ENCODE measurements at places on chromosomes 16 and 17.

DNA sequence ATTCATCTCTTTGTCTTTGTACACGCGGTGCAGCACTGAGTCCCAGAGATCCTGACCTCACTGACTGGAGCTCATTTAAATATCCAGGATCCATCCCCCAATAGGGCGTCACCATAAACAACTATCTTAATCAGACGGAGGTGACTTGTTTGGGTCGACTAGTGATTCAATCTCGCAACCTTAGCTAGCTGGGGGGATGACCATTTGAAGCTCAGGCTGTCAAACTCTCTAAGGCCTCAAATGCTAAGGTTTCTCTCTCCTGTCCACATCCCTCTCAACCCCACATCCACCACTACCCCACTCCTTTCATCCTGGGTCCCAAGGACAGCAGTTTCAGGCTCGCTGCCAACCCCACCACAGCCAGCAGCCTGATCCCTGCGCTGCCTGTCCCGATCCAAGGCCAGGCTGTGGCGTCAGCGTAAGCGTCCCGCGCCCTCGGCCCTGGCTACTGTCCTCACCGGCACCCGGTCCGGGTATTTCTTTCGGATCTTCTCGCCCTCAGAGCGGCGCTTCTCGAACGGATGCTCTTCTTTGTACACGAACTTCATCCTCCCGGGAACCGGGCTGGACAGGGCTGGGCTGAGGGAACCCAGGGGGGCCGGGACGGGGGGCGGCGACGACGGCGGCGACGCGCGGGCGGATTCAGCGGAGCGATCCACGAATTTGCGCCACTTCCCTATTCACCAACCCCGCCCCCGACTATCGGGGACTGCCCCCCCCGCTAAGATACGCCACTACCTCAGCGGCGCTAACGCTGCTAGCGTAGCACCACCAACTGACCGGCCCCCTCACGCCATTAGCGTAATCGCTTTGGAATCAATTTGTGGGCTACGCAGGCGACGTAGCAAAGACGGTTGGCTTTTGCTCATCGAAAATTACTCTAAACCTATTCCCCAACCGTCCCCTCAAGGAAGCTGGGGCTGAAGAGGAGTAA, at the start of gene GABARAP:
Gene GABARAP, minus strand, starts transcription at position 667 of the 934 bp plus-strand sequence. Its CDS starts 119 bp downstream, at position 548.
- DNase-seq: peak; percentile 89

- DNase-seq: no peak
Measured at GRCh38 chr17:1294157-1294717, 14.8 kb downstream of the TRARG1 start.

- DNase-seq: no peak
Measured at GRCh38 chr17:2094891-2095535, 40.1 kb downstream of the HIC1 start.

DNA sequence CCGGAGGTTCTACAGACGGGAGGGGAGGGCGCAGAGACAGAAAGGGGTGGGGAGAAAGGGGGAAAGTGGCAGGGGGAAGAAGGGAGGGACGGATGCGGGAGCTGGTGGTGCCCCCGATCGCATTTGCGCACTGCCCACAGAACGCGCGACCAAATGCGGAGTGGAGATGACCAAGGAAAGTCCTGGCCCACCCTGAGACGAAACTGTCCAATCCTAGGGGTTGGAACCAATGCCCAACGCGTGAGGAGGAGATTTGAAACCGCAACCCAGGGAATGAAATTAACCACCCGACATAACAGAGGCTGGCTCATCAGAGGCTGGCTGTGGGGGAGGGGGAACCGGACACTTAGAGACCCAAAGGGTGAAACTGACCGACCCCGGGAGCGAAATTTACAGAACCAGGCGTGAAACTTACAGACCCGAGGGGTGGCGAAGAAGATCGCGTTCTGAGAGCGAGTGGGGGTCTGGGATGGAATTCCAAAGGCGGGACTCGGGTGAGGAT, 1.4 kb downstream of the HES7 start:
- no peak for DNase-seq

DNA sequence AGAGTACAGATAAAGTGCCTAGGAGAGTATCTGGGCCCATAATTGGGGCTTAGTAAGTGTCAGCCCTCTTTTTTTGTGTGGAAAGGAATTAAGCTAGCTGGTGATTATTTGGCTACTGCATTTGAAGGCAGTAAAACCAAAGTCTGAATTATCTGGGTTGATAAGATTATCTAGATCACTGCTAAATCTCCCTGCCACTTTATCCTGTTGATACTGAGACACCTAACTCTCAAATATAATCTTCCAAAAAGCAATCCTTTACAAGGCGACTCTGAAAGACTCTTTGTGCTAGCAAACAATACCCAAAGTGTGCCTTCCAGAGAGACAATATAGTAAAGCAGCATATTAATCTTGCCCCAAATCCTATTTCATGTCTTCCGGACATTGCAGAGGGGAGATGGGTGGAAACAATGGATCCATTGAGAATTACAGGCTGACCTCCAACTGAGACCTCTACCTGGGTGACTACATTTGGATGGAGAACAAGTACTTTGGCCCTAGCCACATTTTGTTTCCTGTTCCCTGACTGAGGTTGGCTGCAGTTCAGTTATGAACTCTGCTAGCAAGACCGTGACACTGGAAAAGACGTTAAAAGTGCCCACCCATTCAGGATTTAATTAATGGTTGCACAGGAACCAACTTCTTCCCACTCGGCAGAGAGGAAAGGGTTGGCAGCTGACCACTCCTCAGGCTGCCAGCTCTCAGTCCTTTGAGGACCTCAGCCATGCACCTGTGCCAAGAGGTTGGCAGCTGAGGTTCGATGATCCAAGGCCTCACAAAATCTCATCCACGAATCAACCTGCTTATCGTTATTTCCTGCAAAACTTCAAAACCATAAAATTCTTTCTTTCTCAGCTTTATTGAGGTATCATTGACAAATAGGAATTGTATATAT, 72.6 kb downstream of the SYCE1L start:
- DNase-seq: no peak

GRCh38 chr17:42276609-42277341, 584 bp upstream of the STAT5B start:
- peak; percentile 39 for DNase-seq

DNA sequence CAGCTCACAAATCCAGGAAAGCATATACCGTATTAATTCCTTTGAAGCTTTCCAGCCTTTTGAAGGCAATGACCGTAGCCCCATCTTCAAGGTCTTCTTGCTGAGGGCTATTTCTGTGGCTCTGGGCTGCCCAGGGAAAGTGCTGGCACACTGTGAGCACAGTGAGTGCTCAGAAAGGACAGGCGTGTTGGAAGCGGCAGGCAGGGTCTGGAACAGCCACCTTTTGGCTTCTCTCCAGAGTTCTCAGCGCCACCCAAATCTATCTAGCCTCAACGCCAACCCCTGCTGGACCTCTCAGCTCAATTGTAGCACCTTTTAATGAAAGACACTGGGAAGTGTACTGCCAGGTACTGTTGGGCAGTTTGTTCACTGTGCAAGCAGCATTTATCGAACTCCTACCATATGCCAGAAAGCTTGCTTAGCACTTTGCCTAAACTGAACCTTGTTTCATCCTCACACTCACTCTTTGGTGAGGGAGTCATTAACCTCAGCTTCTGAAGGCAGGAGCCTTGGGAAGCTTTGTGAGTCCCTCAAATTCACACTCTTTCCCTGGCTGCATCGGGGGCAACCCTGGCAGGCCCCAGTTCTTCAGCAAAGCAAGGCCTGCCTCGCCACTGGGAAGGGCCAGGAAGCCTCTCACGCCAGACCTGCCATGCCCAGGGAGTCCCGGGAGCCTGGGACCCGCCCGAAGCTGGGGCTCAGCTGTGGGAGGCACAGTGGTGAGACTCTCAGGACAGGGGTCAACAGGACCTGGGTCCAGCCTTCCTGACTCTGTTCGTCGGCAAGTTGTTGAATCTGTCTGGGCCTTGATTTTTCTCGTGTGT, 13.5 kb upstream of the CIBAR2 start:
- no peak for DNase-seq

DNA sequence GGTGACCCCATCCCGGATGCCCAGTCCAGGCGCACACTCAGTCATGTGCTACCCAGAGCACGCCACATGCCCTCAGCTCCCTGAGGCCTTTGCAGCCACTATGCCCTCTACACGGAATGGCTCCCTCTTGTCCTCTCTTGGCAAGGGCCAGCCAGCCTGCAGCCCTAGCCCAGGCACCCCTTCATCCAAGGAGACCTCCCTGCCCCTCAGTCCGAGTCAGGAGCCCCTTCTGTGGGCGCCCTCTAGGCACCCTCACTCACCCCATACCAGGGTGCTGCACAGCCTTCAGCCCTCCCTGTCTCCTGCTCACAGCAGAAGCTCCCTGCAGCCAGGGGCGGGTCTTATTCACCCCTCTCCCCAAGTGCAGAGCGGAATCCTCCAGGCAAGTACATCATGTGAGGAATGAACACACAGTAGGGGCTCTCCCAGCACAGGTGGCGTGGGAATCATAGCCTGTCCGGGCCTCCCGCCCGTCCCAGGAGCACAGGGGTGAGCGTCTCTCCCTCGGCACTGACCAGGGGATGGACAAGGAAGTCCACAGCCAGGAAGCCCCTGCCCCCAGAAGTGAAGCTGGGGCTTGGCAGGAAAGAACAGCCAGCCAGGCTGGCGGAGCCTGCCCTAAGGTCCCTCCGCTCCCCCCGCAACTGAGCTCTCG, 186.9 kb downstream of the RBFOX3 start:
- DNase-seq: no peak

DNA sequence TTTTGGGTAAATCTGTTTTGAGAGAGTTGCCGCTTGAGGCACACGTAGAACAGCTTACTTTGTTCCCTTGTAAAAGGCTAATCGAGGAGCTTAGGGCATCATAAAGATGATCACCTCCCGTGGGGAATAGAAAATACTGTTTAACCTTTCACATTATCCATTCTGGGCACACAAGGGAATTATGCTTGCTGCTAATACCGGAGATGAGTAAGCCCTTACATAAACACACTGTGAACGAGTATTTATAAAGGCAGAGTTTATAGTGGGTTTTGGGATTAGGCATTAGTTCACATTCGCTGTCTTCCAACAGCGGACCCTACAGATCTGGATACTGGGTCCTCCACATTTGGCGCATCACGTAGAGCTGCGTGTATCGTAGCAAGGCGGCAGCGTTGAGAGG, 51.2 kb upstream of the CNTNAP4 start:
- no peak for DNase-seq

- DNase-seq: no peak
Measured at GRCh38 chr16:85261657-85262557, 149.6 kb upstream of the CIBAR2 start.

GRCh38 chr17:16938496-16939207, 33.3 kb downstream of the TNFRSF13B start:
- DNase-seq: no peak

GRCh38 chr16:5653789-5654188, 556.2 kb upstream of the EEF2KMT start:
- DNase-seq: no peak

GRCh38 chr17:1583556-1583955, 21.0 kb upstream of the PITPNA start:
- DNase-seq: no peak

DNA sequence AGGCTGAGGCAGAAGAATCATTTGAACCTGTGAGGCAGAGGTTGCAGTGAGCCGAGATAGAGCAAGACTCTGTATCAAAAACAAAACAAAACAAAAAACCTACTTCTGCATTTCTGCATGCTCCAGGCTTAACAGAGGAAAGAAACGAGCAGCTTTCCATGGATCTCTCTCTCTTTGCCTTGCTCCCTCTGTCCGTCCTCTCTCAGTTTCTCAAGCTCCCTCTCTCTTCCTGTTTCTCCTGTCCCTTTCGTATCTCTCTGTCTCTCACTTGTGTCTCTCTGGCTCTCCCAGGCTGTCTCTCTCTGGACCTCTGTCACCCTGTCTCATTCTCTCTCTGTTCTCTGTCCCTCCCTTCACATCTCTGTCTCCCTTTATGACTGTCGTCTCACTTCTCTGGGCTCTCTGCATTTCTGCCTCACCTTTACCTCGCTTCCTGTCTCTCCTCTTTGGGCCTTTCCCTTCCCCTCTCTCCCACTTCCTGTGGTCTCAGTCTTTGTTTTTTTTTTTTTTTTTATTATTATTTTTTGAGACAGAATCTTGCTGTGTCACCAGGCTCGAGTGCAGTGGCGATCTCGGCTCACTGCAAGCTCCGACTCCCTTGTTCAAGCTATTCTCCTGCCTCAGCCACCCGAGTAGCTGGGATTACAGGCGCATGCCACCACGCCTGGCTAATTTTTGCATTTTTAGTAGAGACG, 4.1 kb upstream of the PITPNA start:
- DNase-seq: no peak

- no peak for DNase-seq
Measured at GRCh38 chr17:40074871-40075200, 12.1 kb downstream of the THRA start.

DNA sequence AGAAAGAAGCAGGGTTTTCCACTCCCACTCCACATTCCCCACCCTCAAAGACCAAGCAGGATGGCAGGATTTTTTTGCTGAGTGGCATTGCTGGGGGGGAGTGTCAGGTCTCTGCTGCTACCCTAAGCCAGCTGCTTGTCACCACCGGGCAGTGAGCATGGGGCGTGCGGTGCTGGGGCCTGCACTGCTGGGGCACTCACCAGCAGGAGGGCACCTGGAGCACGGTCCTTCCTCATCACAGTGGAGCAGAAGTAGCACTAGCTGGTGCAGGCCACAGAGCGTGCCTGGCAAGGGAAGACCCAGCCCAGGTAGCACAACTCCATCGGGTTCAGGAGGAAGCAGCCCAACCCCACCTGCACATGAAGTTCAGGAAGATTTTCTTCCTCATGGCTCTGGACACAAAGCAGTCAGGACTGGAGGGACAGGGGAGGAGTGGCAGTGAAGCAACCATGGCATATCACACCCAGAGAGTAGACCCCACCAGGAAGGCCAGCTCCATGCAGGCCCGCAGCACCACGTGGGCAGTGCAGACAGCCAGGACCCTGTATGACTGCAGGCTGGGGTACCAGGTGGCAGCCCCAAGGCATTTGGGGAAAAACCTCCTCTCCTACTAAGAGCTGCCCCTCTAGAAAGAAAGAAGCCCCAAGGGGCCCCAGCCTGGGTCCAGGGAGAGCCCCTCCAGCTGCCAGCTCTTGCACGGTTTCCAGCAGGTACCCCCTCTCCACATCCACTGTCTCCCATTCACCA, 16.7 kb upstream of the MYO18A start:
- no peak for DNase-seq

- DNase-seq: no peak
Measured at GRCh38 chr17:39776252-39776651, 38.5 kb downstream of the GRB7 start.

DNA sequence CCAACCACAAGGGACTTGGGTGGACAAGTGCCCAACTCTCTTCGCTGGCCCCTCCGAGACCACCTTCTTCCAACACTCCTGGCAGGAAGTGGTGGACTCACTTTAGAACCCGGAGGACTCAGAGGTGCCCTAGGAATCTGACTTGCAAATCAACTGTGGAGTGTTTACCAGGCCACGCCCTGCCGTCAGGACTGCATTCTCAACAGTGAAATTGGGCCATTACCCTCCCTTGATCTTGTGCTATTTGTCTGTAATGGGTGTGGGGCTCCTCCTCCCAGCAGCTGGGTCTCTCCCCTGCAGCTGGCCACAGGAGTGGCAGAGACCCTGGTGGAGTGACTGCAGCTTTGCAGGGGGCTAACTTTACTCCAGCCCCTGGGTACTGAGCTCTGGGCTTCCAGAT, 212.2 kb upstream of the RPL38 start:
- DNase-seq: no peak

DNA sequence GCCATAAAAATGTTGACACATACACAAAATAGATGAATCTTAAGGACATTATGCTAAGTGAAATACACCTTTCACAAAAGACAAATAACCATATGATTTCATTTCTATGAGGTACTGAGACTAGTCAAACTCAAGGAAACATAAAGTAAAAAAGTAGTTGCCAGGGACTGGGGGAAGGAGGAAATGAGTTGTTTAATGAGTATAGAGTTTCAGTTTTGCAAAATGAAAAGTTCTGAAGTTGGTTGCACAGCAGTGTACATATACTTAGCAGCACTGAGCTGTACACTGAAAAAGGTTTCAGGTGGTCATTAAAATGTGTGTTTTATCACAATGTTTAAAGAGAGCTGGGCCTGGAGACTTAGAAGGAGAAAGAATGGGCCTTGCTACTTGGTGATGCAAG, 4.7 kb upstream of the SLC13A2 start:
- no peak for DNase-seq

Measured in brain pericyte (primary cell).